G401 (cell line): ENCODE measurements at places on chromosomes 12 and 14.

GRCh38 chr14:57362361-57362760 lies 28.0 kb upstream of the NAA30 start:
- DNase-seq, result no peak

- no peak for DNase-seq
Measured at GRCh38 chr12:122537021-122537420, 10.0 kb downstream of the KNTC1 start.

DNA sequence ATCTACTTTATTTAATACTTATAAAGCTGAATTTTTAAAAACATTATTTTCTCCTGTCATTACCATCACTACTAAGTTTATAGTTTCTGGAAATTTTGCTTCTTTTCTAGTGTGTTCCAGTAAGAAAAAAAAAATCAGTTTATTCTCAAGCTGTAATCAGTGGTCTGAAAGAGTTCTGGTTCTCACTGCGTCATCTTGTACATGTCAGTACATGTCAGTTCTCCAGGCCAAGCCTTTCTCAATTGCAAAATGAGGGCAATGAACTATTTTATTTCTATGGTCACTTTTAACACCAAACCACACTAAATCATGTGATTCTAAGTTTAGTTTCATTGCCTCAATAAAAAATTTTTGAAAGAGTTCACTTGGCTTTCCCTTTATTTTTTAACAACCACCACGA lies 468.9 kb upstream of the LRFN5 start:
- no peak for DNase-seq

DNA sequence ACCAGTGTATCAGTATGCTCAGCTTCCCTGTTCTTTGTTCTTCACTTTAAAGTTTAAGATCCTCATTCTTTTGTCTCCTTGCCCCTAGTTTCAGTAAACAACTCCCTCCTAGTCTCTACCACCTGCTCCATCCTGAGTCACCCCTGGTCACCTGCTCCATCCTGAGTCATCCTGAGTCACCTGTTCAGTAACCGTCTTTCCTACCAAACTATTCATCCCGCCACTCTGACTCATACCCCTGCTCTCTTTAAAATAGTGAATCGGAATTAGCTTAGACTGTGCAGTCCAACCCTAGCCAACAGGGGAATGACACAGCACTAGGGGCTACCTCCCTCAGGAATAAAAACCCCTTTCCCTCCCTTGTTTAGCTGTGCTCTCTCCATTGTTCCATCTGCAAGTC lies 888.1 kb upstream of the MDGA2 start:
- no peak for DNase-seq

- no peak for DNase-seq
Measured at GRCh38 chr12:7023114-7023513, 4.8 kb upstream of the LPCAT3 start.

GRCh38 chr12:101470939-101471338 lies 4.2 kb upstream of the SPIC start:
- DNase-seq, result no peak

- DNase-seq, result no peak
Measured at GRCh38 chr14:55980970-55981369, 137.2 kb upstream of the PELI2 start.

- no peak for DNase-seq
Measured at GRCh38 chr12:34601689-34602088, 579.4 kb downstream of the ALG10 start.

DNA sequence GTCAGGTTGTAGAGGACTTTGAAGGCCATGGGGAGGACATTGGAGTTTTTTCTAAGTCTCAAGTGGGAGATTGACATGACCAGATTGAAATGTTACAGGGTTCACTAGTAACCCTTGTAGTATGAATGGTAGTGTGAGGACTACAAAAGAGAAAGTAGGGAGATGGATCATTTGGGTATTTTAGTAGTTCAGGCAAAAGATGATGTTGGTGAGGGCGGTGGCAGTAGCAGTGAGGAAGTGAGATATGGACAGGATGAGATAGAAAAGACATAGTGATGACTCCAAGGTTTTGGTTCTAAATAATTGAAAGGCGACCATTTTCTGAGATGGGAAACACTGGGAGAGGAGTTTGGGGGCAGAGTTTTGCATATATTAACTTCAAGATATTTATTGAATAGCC lies 94.2 kb upstream of the CNTN1 start:
- DNase-seq, result no peak

GRCh38 chr14:22268875-22269274 lies 320.1 kb downstream of the DAD1 start:
- DNase-seq, result no peak

GRCh38 chr14:69812711-69813110 lies 15.7 kb upstream of the SLC10A1 start:
- DNase-seq, result no peak

GRCh38 chr14:23245282-23245681 lies 7.5 kb downstream of the RNF212B start:
- DNase-seq, result no peak

GRCh38 chr12:131015581-131016337 lies 62.1 kb downstream of the ADGRD1 start:
- no peak for DNase-seq
